ENCODE measurements at places on chromosomes 16 and 17.

DNA sequence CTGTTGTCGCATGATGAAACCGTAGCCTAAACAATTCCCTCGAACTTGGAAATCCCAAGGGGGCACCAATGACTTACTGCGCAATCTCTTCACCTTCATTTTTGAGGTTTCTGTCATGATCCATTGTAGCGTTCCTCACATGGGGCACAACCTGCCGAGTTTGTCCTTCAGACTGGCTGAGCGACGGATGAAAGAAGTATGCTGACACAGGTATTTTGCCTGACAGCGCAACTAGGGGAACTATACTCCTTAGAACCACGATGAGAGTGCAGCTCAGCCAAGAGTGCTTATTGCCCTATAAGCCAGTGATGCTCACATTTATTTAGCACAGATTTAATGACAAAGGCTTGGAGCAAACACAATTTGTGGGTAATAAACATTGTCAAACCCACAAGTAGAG lies 106.3 kb upstream of the ZNF267 start:
- no peak for DNase-seq

DNA sequence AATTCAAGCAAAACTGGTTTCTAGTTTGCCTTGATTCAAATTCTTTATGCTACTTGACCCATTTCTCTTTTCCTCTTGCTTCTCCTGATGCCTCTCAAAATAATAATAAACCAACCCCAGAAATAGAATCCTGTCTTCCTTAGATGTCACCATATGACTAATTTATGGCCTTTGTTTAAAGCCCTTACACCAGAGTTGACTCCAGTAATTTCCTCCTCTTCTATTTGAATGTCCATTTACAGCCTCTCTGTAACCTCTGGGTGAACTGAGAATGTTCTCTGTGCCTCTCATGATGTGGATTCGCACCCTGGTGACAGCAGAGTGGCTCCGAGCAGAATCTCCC lies 31.5 kb downstream of the ZFHX3 start:
- DNase-seq = no peak

DNA sequence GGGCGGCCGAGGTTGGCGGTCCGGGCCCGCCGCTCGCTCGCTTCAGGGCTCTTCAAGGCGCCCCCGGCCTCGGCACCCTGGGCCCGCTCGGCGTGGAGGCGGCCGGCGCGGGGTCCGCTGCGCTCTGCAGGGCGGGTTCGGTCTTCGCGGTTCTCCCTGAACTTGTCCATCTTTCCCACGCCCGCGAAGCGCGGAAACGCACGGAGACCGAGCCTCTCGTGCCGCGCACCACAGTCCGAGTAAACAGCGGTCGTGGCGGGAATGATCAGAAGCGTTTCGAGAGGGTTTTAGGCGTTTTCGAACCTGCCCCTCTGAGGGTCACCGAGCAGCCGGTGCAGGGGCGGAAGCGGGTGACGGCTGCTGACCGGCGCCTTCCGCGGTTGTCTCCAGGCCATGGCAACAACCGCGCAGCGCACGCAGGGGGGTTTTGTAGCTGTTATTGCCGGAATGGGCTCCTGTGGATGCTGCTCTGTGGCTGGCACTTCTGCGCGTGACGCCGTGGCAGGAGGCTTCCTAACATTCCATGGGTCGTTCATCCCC lies 414 bp downstream of the NARF start:
- DNase-seq = no peak

GRCh38 chr17:57521606-57522005 lies 223.5 kb downstream of the CCDC182 start:
- DNase-seq = no peak

DNA sequence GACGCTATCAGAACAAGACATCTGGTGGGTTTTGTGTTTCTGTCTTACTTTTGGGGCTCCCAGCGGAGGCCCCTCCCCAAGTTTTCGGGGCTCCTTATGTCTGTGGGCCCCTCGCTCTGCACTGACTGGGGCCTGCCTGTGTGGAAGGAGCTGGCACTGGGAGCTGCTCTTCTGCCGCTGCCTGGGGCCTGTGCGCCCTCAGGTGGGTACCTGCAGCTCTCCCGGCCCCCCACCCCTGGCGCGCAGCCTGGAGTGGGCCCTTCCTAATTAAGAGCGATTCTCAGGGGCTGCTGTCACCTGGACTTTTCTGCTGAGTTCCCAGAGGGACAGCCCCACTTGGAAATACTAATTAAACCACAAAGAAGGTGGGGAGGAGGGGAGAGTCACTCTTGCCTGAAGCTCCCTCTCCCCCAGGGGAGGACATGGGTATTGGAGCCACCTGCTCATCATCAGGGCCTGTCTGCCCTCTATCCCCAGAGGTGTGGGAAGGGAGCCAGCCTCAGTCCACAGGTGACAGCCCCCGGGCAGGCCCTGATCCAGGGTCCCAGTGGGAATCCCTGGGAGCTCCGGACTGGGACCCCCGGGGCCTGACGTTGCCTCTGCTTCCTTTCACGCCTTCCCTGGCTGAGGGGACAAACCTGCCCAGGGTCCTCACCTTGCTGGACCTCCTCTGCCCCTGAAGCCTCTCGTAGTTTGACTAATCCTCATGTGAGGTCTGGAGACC lies 36.5 kb downstream of the GSE1 start:
- no peak for DNase-seq

GRCh38 chr17:80780381-80781198 lies 211.1 kb upstream of the CHMP6 start:
- peak; percentile 61 for DNase-seq
